Activated T-cell treated with anti-CD3 and anti-CD28 coated beads for 48 hours (primary cell): ENCODE measurements at places on chromosomes 1 and 21.

DNA sequence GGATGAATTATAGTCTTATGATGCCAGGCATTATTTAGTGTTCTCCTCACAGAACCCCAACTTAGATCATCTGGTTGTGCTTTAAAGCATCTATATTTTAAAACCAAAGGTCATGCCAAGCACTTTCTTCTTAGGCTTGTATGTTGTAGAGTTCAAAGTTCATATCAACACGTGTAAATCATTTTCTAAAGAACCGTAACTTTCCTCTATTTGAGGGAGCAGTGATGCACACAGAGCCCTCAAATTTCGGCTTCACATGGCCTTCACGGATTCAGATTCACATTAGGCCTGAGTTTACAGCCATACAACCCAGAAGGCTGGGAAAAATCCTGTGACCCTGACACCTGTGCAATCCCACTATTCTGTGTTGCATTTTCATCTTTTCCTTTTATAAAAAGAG lies 52.1 kb upstream of the SEC16B start:
- DNase-seq: no peak

GRCh38 chr1:245464290-245464689 lies 309.5 kb downstream of the KIF26B start:
- DNase-seq: no peak

DNA sequence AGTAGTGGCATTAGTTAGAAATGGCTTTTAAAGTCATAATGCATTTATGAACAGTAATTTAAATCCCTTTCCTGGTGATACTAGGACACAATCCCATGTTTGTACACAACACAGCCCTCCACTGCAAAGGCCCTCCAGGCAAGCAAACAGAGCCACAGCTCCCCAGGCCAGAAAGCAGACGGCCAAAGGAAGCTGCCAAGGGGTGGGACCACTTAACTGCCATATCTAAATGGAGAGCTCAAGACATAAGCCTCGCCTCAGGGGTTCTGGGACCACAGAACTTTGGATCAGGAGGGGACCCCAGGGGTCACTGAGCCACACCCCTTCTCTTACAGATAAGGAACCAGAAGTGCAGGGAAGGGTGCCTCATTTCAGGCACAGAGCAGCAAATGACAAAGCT lies 189.7 kb downstream of the KCNH1 start:
- no peak for DNase-seq

GRCh38 chr1:202998836-202999750 lies 8.1 kb upstream of the TMEM183A start:
- DNase-seq: peak; percentile 30

GRCh38 chr1:23837908-23838307 lies 12.7 kb upstream of the HMGCL start:
- DNase-seq: no peak

DNA sequence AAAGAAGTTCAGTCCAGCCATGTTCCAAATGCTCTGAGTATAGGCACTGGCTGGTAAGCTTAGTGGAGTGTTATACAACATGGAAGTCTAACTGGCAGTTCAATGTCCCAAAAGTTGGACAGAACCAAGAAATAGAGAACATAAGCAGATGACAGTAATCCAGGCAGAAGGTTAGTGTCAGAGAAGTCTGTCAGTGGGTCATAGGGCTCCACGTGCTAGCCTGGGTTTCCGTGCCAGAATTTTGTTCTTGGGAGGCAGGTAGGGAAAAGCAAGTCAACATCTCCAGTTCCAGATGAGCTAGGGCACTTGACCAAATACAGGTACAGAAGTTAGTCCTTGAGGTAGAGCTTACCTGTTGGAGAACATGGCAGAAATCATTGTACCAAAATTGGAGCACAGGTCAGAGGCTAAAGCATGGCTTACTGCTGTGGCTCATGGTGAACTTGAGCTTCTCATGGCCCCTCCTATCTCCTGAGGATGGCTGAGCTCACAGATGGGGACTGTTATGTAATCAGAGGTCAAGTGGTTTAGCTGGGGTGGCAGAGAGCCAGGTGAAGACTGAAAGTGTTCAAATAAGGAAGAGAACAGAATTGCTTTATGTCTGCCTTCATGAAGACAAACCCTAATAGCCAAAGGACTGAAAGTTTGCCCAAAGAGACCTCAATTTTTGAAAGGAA lies 170.8 kb downstream of the NFIA start:
- DNase-seq: no peak

DNA sequence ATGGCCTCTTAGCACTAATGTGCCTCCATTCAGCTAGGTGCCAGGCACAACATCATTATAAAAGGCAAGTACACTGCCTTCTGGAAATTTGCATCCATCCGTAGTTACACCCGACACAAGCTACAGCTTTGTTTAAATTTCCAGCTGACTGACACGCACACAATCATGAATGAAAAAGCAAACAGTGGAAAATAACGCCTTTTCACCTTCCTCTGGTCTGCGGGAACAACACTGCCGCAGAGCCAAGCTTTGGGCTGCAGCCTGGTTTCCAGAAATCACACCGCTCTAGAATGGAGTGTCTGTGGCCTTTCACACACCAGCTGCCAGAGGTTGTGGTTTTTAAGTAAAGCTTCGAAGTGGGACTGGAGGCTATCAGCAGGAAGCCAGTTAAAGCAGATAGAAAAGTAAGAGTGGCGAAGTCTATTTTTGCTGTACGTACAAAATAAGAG lies 142.8 kb upstream of the COA6 start:
- no peak for DNase-seq
